ENCODE measurements at places on chromosomes 12 and 14.

DNA sequence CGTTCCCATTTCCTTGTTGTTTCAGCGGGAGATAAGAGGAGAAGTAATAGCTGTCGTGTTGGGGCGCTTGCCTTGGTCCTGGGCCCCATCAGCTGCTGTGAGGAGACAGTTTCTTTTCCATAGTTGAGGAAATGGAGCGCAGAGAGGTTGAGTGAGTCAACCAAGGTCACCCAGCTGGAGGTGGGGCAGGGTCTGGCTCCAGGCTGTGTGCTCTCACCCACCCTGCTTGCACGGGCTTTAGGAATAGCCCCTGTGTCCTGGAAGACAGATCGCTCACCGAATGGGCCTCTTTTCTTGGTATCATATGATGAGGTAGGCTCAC lies 165.7 kb upstream of the RTL1 start:
- DNase-seq, result no peak

DNA sequence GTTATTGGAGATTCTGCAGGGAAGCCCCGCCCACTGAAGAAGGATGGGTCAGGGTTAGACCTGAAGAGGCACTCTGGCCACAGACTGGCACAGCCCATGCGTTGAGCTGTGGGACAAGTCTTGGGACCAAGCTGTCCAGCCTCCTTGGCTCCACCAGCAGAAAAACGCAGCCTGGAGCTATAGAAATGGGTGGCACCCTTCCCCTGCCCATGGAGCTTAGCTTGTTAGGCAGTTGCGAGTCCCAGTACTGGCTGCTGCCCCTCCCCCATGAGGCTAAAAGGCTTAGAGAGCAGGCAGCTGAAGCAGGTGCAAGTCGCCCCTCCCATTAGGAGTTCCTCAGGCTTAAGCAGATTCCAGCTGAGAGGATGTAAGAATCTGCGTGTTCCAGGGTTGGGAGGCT lies 1124.0 kb upstream of the TMEM132C start:
- DNase-seq, result no peak

GRCh38 chr14:55955175-55955574 lies 163.0 kb upstream of the PELI2 start:
- no peak for DNase-seq

- no peak for DNase-seq
Observed at GRCh38 chr12:109840305-109841074, 7.3 kb upstream of the TRPV4 start.

- DNase-seq, result no peak
Observed at GRCh38 chr12:43884683-43885410, 49.0 kb downstream of the TMEM117 start.

Data from fibroblast of skin of right biceps (primary cell).